ENCODE measurements at places on chromosomes 7 and 10.
A peak's percentile ranks its signal among the peaks of the same experiment; 100 is the strongest.

DNA sequence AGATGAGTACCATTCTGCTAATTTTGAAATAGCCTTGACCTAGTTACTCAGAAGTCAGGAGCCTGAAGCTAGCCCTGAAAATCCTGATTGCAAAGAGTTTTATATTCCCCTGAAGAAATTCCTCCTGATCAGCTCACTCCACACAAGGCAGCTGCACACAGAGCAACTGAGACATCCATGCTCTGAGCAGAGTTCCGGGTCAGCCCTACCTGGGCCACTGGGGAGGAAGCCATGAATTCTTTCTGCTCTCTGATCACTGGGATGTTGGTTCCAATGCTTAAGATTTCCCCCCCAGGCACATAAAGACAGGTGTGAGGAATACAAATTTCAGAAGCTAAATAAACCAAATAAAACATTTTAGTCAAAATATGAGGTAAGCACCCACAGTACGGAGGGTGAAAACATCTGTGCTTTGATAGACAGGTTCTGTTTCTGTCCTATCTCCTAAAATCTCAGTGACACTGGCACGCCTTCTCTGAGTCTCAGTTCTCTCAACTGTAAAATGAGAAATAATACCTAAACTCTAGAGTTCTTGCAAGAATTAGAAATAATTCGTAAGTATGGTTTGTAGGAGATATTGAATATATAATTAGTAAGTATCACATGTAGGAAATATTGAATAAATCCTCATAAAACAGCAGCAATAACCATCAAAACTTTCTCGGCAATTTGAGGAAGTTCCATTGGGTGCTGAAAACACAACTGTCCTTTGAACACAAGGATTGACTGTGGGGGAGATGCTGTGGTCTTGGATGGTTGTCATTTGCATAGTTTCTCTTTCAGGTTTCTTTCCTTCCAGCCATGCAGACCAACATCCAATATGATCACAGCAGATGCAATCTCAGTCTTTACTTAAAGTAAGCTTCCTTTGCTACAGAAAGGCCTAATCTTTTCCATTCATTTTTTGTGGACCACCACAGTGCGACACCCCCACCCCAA, 133.0 kb upstream of the TNS3 start:
- no peak for DNase-seq

DNA sequence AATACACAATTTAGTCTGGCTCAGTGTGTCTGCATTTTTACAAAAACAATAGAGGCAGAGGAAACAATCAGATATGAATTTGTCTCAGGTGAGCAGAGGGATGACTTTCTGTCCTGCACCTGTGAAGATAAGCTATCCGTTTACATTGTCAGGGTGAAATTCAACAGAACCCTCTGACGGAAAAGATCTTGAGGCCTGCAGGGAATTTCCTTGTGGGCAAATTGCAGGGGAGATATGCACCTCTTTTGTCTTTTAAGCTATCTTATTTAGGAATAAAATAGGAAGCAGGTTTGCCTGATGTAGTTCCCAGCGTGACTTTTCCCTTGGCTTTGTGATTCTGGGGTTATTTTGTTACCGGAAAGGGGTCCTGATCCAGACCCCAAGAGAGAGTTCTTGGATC, 325.1 kb downstream of the GALNT17 start:
- DNase-seq, result no peak

- no peak for DNase-seq
Observed at GRCh38 chr7:111568419-111568818, 6.1 kb upstream of the IMMP2L start.

DNA sequence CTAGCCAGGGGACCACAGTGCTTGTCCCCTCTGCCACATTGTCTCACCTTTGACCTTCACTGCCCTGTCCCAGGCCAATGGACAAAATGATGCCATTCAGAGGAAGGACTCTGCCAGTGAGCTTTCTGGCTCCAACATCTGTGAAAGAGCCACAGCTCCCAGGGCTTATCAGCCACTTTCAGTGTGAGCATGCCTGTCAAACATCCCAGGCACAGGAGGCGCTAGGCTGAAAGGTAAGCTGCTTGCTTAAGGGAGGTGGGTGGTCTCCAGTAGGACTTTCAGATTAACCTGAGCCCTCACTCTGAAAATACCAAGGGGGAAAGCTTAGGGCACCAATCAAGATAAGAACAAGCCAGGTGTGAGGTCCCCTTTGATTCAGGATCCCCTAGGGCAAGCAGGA, 59.8 kb upstream of the GDF10 start:
- DNase-seq, result no peak

DNA sequence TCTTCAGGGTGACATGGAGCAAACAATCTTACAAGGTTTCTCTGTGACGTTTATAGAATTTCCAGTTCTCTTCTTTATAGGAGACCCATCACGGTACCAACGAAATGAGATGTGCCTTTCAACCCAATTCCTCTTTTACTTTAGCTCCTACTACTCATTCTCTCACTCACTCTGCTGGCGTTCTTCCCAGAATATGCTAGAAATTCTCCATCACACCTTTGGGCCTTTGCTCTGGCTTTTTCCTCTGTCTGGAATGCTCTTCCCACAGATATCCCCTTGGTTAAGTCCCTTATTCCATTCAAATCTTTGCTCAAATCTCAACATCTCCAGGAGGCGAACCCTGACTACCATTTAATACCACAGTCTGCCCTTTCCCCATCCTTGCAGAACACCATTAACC, 39.0 kb downstream of the SEMA3C start:
- no peak for DNase-seq

DNA sequence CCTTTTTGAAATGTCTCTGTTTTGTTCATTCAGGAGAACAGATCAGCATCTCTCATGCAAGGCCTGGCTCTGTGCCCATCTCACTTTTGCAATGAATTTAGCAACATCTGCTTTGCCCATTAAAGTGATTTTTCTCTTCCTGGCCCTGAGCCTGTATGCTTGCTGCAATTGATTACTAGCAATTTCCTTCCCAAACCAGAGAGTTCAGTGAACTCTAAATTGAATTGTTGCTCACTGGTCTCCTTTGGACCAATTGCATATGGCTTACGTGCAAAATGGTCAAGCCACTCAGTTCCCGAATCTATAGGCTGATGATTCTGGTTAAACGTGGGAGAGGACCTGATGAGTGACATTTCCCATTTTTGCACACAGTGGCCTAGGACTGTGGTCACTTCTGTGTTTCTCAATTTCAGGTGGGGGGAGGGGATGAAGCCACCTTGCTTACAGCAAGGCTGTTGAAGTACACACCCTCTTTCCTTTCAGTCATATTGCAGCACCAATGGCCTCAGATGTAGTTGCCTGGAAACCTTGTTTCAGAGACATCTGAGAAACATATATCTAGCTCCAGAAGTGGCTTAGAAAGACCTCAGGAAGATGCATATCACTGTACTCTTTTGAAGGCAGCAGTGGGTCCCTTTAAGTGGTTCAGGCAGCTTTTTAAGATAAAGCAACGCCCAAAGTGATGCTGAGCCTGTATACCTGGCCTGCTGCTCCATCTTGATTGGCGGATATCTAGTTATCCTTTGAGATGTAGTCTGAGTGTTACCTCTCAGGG, 201.4 kb downstream of the PTEN start:
- DNase-seq, result no peak

DNA sequence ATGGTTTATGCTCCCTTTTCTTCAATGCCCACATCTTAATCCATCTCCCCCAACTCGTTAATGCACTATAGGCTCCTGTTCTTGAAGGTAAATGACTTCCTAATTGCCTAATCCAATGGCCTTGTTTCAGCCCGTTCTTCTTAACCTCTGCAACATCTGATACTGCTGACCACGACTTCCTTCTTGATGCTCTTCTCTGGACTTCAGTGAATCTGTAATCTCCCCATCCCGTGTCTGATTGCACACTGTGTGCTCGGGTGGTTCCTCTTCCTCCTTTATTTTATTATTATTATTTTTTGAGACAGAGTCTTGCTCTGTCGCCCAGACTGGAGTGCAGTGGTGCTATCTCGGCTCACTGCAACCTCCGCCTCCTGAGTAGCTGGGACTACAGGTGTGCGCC, 58.9 kb downstream of the HIPK2 start:
- DNase-seq, result no peak

DNA sequence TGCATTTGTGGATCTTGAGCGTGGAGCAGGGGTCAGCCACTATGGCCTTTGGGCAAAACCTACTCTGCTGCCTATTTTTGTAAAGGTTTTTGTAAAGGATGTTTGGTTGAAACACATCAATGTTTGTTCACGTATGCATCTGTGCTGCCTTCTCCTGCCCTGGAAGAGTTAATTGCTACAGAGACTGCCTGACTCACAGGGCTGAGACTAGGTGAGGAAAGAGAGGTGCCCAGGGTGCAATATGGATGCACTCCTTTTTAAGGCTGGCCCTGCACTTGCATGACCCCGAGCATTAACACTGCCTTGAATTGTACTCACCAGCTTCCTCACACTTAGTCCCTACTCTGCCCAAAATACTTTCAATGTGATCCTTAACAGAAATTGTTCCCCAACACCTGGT, 20.9 kb upstream of the NAMPT start:
- DNase-seq, result no peak

- no peak for DNase-seq
Observed at GRCh38 chr10:45294681-45295080, 20.7 kb downstream of the OR13A1 start.

DNA sequence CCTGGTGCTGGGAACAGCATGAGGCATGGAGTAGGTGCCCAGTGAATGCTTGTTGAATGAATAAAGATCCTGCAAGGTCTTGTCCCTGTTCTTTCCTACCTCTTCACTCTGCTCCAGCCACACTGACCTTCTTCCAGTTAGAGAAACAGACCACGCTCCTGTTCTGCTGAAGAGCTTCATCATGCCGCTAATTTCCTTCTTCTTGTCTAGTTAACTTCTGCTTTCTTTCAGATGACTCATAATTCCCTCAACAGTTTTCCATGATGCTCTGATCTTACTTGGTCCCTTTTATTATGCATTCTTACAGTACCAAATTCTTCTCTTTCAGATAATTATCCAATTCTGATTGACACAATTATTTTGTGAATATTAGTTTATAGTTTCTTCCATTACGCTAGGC, 59.5 kb upstream of the C1QL3 start:
- no peak for DNase-seq

DNA sequence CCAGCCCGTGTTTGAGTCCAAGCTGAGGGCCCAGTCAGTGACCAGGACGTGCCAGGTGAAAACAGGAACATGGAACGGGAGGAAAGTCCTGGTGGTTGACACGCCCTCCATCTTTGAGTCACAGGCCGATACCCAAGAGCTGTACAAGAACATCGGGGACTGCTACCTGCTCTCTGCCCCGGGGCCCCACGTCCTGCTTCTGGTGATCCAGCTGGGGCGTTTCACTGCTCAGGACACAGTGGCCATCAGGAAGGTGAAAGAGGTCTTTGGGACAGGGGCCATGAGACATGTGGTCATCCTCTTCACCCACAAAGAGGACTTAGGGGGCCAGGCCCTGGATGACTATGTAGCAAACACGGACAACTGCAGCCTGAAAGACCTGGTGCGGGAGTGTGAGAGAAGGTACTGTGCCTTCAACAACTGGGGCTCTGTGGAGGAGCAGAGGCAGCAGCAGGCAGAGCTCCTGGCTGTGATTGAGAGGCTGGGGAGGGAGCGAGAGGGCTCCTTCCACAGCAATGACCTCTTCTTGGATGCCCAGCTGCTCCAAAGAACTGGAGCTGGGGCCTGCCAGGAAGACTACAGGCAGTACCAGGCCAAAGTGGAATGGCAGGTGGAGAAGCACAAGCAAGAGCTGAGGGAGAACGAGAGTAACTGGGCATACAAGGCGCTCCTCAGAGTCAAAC, 5.2 kb downstream of the GIMAP5 start:
- DNase-seq, result no peak

GRCh38 chr10:116974456-116975005, 30.5 kb downstream of the SHTN1 start:
- DNase-seq, result peak; percentile 23

DNA sequence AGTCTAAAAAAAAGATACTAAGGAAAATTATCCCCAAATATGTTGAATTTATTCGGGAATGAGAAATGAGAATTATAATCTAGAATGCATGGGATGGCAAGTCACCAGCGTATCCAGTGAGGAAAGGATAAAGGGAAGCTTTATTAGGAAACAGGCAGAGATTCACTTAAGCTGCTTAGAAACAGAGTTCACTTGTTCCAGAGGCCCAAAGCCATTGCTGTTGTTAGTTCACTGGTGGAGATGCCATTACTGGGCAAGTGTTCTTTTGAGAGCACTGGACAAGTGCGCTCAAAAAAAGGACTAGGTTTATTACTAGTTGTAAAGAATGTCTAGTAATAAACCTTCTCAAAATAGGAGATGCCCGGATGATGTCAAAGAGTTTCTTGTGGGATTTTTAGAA, 51.2 kb downstream of the MICU1 start:
- no peak for DNase-seq

DNA sequence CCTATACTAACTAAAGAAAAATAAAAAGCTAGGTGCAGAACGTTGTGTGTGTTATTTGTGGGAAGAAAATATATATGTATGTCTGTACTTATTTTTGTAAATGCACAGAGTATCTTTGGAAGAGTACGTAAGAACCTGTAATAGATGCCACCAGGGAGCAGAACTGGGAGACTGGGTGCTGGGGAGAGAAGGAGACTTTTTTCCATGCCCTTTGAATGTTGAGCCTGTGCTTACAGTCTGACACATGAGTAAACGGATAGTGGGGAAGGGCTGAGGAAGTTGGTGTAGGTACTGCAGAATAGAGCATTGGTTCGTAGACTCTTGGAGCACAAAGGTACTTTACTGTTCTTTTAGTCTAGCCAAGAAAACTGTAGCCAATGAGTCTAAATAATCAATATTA, 1.3 kb upstream of the SCRN1 start:
- no peak for DNase-seq

GRCh38 chr10:4170633-4171314, 385.8 kb upstream of the KLF6 start:
- DNase-seq, result no peak

- no peak for DNase-seq
Observed at GRCh38 chr10:99370993-99371392, 41.8 kb downstream of the CNNM1 start.

DNA sequence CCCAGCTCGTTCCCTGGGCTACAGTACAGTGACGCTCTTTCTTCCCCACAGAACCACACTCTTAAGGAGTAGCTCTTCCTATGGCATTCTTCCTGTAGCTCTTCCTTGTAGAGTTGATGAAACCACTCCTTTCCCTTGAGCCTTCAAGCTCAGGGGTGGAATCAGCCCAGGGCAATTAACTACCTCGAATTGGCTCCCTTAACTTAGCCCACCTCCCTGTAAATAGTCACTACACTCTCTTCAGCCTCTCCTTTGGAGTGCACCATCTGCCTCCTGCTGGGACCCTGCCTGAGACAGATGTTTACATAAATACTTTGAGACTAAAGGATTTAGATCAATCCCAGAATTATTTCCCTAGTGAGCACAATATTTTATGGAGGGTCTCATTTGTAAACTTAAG, 537.8 kb upstream of the AUTS2 start:
- no peak for DNase-seq

GRCh38 chr10:11587722-11588259, 23.7 kb downstream of the USP6NL start:
- no peak for DNase-seq

- no peak for DNase-seq
Observed at GRCh38 chr7:105617280-105618015, 36.2 kb upstream of the EFCAB10 start.

GRCh38 chr7:38870147-38870546, 38.8 kb downstream of the VPS41 start:
- no peak for DNase-seq

Data from H54 (cell line).